Fibroblast of pulmonary artery (primary cell): ENCODE measurements at places on chromosomes 13 and 19.

DNA sequence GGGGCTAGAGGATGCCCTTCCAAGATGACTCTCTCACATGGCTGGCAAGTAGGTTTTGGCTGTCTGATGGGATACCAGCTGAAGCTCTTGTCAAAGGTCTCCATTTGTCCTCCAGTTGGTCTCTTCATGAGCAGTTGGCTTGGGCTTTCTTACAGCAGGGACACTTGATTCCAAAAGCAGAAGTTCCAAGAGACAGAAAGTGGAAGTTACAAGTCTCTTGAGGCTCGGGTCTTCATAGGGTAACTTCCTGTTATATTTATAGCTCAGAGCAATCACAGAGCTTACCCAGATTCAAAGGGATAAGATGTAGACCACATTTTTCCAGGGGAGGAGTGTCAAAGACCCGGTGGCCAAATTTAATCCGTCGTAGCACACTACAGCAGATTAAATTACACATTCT, 440.0 kb downstream of the RFC3 start:
- DNase-seq = no peak

DNA sequence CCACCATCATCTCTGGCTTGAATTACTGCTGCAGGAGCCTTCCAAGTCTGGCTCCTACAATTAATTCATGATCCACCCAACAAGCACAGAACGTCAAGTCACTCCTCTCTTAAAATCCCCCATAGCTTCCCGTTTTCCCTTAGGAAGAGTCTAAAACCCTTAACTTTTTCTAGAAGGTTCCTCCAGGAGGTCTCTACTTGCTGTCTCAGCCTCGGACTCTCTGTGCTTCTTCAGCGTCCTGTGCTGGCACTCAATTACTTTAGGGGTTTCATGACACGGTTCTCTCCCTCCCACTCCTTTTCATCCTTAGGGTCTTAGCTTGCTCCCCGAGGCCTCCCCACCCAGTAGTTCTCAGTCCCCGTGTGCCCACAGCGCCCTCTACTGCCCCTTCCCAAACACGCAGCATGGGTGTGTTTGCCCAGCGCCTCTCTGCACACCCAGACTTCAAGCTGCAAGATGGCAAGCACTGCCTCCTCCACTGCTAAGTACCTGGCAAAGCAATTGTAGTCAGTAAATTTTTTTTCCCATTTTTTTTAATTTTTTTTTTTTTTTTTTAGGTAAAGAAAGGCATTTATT, 25.8 kb upstream of the MAP3K10 start:
- DNase-seq = peak; percentile 49

DNA sequence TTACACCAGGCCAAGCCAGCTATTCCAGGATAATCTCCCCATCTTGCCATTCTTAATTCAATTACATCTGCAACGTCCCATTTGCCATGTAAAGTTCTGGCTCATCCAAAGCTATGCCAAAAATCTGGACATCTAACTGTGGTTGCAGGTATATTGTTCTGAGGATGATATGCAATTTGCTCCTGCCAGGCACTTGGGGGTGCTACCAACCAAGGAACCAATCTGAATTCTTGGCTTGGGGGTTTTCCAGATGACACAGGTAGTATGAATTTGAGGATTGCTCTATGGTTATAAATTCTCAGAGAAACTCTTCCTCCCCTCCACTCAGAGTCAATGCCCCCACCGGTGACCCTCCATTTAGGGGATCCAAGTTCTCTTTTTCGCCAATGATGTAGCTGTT, 33.0 kb downstream of the CRYL1 start:
- peak; percentile 58 for DNase-seq

- DNase-seq = no peak
Observed at GRCh38 chr19:4773047-4773640, 18.4 kb upstream of the FEM1A start.

DNA sequence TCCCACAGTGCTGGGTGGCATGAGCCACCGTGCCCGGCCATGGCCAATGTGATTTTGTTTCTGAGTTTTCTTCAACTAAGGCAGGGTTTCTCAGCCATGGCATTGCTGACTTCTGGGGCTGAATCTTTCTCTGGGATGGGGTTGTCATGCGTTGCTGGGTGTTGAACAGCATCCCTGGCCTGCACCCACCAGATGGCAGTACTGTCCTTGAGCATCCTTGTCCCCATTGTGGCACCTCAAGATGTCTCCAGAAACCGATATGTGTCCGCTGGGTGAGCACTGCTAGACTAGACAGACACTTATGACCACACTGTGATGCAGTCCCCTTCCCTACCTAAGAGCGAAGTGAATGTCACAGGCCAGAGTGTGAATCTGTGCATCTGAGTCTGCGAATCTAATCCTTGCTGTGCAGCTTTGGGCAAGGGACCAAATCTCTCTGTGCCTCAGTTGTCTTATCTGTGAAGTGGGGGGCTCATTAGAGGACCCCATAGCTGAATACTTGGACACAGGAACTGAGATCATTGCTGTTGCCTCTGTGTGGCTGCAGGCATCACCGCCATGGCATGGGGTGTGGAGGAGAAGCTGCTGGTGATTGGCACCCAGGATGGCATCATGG, 50.3 kb upstream of the SIN3B start:
- DNase-seq = peak; percentile 72

DNA sequence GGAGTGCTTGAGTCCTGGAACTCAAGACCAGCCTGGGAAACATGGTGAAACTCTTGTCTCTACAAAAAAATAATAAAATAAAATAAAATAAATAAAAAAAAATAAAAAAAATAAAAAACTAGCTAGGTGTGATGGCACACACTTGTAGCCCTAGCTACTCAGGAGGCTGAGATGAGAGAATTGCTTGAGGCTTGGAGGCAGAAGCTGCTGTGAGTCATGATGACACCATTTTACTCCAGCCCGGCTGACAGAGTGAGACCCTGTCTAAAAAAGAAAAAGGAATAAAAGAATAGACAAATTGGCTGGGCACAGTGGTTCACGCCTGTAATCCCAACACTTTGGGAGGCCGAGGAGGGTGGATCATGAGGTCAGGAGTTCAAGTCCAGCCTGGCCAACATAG, 1168.9 kb downstream of the SLITRK5 start:
- DNase-seq = no peak
